Cortex of kidney (tissue), 1 donor: ENCODE measurements at places on chromosomes 12 and 14.

DNA sequence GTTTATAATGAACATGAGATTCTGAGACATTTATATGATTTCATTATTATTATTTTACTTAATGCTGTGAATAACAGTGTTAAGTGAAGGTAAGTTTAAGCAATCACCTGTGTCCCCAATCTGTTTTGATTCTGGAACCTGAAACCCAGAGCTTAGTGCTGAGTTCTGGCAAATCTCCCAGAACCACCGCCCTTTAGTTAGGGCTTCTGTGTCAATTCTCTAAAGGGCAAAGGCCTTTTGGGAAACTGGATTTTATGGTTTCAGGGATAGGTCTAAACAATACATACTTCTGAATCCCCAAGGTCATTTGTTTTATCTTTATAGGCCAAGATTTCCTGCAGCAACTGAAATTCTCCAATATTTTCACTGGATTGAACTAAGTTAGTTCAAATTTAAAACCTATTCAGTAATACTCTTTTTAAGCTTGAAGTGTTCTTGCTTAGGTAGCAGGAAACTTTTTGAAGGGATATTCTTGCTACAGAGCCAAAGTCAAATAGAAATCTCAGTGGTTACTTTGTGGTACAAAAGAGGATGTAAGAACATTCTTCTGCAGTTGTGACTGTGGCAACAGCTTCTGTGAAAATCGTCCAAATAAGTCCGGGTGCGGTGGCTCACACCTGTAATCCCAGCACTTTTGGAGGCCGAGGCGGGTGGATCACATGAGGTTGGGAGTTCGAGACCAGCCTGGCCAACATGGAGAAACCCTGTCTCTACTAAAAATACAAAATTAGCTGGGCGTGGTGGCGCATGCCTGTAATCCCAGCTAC, 10.0 kb upstream of the PKP2 start:
- no peak for DNase-seq

DNA sequence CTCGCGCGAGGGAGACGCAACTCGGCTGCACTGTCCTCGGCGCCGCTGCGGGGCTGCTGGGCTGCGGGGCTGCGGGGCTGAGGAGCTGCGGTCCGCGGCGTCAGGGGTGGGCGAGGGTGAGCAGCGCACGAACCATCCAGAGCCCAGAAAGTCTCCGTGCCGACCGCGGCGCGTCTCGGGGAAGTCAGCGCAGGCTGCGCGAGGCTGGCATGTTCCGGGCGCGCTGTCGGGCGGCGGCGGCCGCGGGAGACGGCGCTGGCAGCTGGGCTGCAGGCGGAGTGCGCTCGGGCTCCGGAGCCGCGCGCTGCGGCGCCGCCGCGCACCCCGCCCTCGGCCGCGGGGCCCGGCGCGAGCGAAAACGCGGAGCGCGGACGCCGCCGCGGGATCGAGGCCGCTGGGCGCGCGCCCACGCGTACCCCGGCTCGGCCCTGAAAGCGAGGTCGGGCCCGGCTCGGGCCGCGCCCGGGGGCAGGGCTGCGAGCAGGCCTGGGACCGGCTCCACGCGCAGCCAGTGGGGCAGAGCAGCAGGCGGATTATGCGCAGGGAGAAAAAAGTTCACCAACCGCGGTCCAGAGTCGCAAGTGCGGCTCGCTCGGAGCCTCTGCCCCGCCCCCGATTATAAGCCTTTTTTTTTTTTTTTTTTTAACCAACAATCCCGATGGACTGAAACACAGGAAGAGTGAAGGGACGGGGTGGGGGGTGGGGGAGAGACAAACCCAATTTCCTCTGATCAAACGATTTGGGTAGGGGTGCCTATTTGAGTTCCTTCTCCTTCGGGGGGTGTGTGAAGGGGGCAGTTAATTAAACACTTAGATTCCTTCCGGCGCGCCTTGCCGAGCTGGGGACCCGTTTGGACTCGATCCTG, at the start of gene PRICKLE1:
Gene PRICKLE1 (minus strand): TSS at position 282 of the 865 bp plus-strand sequence. CDS start 117,230 bp downstream, outside the sequence.
- no peak for DNase-seq

DNA sequence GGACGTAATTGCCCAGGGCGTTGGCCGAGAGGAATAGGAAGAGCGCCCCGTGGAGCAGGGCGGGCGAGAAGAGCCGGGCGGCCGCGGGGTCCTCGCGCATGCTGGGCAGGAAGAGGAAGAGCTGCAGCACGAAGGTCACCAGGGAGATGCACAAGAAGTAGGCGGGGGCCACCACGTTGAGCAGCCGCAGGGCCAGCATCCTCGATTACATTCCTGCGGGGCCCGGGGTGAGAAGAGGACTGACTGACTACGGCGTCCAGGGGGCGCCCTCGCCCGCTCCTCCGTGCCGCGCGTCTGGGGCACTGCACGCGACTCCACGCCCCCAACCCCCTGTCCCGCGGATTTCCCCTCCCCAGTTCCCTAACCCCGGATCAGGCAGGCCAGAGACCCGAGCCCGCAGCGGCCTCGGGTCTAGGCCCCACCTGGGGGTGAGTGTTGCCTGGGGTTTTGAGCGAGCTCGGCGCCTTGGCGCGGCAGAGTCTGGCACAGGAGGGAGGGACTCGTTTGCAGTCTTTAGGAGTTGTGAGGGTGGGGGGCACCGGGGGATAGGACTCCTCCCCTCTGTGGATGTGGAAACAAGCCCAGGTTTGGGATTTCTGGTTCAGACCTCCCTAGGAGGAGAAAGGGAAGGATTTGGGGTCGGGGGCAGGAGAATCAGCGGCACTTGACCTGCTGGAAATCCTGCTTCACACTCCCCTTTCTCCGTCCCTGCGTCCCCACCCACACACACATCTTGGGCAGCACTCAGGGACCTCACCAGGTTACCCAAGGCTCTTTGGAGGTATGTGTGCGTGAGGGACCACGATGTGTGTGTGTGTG, 1.8 kb downstream of the ZDHHC22 start:
- no peak for DNase-seq

GRCh38 chr14:61308198-61308597, 13.2 kb upstream of the PRKCH start:
- no peak for DNase-seq

DNA sequence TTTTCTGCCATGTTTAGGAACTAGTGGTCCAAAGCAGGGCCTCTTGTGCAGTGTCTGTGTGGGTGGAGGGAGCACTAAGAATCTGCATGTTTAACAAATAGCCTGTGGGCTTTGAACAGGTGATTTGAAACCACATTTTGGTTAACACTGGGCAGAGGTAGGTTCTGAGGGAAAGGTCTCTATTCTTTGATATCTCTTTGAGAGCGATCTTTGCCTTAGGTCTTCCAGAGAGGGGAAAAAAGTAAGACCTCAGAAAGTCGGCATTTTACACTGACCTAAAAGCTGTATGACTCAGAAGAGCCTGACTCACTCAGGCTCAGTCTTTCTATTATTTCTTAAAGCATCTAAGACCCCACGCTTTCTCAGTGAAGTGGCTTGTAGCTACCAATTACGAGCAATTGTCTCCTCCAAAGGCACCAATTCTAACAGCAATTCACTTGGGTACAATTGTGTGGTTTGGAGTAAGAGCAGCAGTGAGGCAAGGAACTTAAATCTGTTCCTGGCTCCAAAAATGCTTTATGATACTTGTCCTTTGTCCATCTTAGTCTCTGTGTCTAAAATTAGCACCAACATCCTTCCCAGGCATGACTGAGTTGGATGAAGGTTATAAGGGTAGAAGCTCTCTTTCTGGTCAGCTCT, 8.8 kb downstream of the EIF2B2 start:
- no peak for DNase-seq

DNA sequence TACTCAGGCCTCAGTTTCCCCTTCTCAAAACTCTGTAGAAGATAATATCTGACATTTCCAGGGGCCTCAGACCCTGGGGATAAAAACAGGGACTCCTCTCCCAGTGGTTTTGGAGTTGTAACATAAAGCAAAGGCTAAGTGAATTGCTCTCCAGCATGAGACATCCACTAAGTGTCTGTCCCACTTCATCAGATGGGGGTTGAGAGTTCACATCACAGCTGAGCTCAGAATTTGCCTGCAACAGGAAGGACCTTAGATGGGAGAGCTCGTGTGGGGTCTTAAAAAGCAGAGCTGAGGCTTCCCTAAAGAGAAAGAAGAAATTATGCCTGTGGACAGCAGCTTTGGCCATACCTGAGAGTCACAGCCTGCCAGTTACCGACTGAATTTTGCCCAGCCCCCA, 61.1 kb downstream of the TBX5 start:
- DNase-seq: no peak

- no peak for DNase-seq
Observed at GRCh38 chr14:99258876-99259726, 12.9 kb downstream of the BCL11B start.

DNA sequence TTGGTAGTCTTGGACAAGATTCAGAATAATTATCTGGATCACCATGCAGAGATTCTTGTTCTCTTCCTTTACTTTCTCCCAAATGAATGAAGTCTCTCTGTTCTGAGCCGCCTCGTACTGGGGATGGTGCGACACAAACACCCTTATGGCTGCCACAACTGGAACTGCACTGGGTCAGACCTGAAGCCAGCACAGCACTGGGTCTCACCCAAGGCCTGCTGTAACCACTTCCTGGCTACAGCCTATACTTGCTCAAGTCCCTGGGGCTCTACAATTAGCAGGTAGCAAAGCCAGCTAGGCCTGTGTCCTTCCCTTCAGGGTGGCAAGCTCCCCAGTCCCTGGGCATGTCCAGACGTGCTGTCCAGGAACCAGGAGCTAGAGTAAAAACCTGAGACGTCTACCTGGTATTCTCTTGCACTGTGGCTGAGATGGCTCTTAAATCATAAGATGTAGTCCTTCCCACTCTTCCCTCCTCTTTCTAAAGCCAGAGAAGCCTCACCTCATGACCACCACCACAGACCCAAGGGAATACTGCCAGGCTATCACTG, 27.6 kb downstream of the IFNG start:
- no peak for DNase-seq

- no peak for DNase-seq
Observed at GRCh38 chr12:131131808-131132117, 178.1 kb downstream of the ADGRD1 start.

GRCh38 chr12:55469291-55469690, 647 bp downstream of the OR6C70 start:
- no peak for DNase-seq

DNA sequence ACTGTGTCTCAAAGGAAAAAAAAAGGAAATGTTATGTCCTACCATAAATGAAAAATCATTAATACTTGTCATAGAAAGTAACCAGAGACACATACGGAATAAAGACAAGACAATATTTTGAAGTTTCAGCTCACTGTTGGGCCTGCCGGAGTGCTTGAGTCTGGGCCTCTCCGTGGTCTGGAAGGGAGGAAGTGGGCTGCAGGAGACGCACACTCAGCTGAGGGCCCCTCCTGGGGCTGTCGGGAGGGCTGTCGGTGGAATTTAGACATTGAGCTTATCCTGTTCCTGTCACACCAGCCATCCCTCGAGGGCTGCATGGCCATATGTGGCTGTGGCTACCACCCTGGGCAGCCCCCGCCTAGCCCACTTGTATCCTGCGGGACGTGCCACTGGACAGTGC, 80.6 kb downstream of the DDX51 start:
- DNase-seq: no peak

DNA sequence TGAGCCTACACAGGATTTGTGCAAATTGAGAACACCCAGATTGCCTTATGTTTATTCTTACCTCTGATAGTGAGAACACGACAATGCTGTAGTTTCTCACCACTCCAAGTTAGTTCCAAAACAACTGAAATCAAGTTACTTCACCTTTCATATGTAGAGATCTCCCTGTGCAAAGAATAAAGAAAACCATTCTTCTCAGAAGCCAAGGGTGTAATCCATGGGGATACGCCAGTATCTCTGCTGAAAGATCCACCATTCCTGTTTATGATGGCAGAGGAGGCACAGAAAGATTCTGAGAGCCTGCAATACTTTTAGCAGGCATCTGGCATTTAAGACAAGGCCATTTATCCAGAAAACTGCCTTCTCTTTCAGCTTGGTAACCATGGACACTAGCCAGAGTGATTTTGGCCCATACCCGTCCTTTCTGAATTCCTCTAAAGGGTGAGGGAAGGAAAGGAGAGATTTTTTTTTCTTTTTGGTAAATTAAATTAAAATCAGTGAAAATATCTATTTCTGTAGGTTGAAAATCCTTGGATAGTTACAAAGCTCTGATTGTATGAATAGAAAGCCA, 355.4 kb upstream of the FAR2 start:
- DNase-seq: no peak

DNA sequence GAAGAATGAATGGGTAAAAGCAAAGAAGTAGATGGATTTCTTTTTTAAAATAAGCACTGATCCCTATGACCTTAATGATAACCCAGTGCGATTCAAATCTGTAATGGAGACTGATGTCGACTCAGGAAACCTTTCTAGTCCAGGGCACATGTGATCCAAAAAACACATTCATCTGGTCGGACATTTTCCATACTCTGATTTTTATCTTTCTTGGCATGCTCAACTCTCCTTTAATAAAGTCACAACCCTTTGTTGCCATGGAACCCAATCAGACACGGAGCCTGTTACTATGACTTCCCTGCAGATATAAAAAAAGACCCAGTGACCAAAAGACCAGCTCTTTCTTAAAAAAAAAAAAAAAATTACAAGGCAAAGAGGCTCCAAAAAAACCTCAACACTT, 27.9 kb downstream of the TMCC3 start:
- DNase-seq: no peak

- DNase-seq: no peak
Observed at GRCh38 chr12:112847708-112848337, 56.3 kb downstream of the RPH3A start.

DNA sequence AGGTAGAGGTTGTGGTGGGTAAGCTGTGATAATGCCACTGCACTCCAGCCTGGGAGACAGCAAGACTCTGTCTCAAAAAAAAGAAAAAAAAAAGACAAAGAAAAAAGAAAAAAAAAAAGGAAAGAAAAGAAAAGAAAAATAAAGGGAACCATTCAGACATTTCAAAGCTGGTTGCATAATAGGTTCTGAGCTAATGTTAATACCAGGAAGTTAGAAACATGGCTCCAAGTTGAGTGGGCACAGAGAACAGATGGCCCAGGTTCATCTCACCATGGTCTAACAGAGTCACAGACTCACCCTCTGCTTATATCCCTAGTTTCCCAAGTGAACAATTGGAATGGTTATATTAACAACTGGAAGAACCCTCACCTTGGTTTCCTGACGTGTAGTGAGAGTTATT, 17.4 kb upstream of the ZDHHC17 start:
- DNase-seq: no peak

- DNase-seq: no peak
Observed at GRCh38 chr14:69850086-69850735, 29.0 kb upstream of the SMOC1 start.

DNA sequence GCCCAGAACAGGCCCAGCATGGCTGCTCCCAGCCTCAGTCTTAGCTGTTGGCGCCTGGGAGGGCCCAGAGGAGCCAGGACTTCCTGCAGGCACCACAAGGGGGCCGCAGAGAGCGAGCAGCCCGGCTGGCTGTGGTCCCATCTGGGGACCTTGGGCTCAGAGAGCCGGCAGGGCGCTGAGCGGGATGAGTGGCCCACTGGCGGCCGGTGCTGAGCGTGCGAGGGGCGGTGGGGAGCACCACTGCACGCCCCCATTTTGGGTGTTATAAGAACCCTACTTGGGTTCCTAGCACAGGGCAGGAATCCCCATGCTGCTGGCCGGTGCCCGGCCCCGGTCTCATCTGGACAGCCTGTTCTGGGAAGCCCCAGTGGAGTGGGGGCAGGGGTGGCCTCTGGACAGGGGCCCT, 25.9 kb upstream of the CRIP2 start:
- no peak for DNase-seq
